ENCODE measurements at places on chromosomes 6 and 20.

GRCh38 chr20:44166477-44166876, 20.5 kb downstream of the JPH2 start:
- no peak for DNase-seq

- DNase-seq, result no peak
These were observed 56.4 kb upstream of the NKX2-4 start for GRCh38 chr20:21453690-21454089.

DNA sequence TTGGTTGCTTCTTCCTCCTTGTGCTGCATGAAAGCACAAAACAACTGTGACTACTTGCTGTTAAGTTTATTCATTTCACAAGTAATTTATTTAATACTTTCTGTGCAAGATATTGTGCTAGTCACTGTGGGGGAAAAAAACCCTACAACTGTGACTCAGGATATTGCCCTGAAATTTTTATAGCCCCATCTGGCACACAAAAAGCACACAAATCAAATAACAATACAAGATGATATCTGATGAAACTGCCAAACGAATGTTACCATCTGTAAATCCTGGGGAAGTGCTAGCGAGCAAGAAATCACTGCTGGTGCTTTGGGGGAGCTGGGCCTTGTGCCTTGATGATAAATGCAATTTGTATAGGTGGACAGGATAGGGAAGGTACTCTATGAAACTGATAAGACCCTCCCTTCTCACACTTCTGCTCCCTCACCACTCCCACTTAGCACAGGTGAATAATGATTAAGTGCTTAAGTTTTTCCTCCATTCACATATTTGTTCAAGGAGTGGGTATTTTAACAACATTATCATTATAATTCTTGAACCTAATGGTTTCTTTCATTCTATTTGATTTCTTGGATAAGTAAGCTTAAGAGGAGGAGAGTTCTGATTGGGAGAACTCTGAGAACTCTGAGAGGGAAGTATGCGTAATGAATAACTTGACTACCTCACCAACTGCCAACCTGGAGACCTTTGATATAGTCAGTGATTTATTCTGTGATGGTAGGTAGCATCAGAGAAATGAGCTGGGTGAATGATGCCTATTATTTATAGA, 115.3 kb downstream of the RTN4IP1 start:
- DNase-seq, result no peak

GRCh38 chr6:7846966-7847818, 63.4 kb downstream of the TXNDC5 start:
- no peak for DNase-seq

DNA sequence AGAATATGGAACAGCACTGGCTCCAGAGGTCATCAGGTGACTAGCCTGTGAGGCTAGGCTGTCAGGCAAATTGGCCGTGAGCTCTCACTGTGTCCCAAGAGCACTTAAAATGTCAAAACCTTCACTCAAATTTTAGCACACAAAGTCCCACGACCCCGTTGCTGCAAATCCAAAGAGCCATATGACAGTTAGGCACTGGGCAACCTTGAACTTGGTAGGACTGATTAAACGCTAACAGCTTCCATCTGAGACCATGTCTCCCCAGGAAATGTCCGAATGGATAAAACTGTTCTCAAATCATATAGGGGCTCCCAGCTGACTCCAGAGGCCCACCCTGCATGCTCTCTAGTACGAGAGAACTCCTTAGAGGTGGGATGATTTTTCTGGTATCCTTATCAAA, 196.6 kb downstream of the PHACTR1 start:
- no peak for DNase-seq

DNA sequence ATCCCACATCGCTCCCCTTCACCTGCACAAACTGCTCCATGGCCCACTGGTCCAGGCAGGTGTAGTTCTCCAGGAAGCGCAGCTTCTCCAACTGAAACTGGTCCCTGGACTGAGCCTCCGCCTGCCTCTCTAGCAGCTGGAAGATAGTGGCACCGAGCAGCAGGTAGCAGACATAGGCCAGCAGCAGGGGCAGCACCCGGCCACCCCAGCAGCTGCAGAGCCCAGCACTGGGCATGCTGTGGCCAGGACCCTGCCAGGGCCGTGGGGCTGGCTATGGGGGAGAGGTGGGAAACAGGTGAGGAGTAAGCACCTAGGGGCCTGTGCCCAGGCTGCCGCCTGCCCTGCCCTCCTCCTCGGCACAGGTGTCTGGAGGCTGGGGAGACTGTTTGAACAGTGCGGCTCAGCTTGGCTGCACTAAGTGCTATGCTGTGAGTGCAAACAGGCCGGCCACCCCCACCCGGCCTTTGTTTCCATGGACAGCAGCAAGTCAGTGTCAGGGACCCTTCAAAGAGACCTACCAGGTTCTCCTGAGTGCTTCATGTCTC, at the start of gene KCNK16:
KCNK16 (minus strand) TSS at position 397 of the 545 bp plus-strand sequence; CDS start at position 235, 162 bp downstream.
- DNase-seq, result no peak

- no peak for DNase-seq
These were observed 135.3 kb downstream of the CDH4 start for GRCh38 chr20:61387204-61387953.

DNA sequence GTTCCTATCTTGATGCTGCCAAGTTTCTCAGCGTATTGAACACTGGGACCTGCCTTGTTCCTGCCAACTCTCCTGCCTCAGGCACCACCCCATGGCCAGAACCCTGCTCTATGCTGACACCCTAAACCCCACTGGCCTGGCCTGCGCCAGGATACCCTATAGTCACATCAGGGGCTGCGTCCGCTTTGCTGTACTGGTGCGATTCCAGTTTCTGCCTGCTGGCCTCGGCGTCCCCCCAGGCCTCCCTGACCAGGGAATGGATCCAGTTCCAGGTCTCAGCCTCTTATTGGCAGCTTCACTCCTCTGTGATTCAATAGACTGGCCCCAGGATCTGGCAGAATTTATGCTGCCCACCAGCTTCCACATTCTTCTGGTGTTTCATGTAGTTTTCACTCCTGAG, 55.0 kb downstream of the GPR6 start:
- DNase-seq, result no peak

GRCh38 chr20:2234598-2235191, 61.1 kb upstream of the TGM3 start:
- DNase-seq, result no peak

GRCh38 chr20:33837096-33837830, 26.1 kb downstream of the CHMP4B start:
- DNase-seq, result no peak

DNA sequence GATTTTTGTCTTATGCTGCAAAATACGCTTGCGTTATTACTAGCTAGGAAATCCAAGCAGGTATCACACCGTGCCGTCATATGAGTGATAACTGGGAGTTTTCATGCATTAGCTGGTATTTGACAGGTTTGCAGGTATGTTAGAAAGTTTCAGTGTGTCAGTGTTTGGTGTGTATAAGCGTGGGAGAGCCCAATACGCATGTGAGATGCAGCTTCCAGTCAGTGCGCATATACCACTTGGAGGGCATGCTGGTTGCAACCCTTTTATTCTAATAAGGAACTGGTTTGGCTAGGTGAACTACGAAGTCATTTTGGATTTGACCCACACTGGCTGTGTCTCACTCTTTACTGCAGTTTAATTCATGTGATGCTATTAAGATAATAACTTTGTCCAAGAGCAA, 35.1 kb downstream of the JARID2 start:
- DNase-seq, result no peak

DNA sequence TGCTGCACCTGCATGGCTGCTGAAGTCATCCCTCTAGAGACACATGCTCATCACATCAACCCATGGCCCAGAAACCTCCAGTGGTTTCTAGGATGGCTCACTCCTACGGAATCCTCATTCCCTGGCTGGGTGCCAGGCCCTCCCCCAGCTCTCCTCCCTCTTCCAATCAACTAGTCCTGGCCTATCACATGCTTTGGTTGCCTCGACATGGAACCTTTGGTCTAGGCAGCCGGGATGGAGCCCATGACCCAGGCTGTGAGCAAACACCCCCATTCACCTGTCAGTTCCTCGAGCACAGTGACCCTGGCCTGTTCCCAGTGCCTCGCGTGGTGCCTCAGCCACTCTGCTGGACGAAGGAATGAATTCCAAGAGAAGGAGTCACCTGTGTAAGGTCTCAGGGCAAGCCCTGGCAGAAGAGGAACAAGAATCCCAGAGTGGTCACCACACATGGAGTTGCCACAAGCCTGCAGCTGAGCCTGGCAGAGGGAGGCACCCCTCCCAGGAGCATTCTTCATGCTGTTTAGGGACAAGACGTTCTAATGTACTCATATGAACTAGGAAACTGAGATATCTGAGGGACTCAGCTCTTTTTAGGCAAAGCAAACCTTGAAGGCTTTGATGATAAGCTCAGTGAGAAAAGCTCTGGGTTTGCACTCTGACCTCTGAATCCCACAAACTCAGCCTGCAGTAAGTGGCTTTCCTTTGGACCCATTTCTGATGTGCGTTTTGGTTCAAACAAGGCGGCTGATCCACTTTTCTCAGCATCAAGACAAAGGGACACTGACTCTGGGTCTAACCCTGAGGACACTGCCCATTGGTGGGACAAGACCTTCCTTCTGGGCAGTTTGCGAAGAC, 40.2 kb downstream of the PPP1R3G start:
- DNase-seq, result no peak

GRCh38 chr6:41476401-41476800, 69.8 kb upstream of the FOXP4 start:
- DNase-seq, result no peak

DNA sequence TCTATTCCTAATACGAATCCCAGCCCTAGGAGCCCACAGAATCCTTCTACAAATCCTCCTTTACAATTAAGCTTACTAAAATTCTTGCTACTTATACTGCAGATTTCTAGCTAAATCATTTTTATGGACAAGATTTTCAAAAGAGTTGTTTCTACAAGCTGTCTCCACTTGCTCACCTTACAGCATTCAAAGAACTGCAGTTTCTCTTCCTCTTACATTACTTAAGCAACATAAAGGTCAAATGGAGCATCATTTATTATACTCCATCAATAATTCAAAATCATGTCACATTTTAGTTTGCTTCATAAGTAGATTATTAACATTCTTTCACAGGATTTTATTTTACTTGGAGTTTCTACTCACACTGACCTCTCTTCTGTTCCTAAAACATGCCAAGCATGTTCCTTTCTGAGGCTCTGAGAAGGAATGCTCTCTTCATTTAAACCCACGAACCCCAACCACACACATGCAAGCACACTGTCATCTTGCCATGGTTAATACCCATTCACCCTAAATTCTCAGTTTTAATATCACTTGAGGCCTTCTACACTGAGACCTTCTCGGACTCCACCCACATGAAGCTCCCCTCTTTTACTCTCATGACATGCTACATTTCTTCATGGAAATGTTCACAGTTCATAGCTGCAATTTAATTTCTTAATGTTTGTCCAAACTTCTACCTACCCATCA, 388.2 kb downstream of the TBC1D32 start:
- DNase-seq, result no peak

DNA sequence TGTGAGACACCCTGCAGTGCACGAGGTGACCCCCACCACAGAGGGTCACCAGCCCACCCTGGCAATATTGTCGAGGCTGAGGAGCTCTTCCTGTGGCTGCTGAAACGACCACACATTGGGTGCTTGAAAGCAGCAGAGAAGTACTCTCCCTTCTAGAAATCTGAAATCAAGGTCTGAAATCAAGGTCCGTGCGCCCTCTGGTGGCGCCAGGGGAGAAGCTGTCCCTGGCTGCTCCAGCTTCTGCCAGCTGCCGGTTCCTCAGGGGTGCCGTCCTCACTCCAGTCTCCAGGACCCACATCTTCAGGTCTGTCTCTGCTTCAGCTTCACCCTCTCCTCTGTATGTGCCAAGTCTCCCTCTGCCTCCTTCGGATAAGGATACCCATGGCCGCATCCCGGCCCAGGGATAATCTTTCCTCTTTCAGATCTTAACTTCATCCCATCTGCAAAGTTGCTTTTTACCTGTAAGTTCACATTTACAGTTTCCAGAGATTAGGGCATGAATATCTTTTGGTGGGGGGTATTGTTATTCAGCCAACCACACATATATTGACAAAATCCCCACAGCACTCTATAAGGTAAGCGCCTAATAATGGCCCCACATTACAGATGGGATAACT, 108.3 kb upstream of the PHACTR3 start:
- peak; percentile 66 for DNase-seq

DNA sequence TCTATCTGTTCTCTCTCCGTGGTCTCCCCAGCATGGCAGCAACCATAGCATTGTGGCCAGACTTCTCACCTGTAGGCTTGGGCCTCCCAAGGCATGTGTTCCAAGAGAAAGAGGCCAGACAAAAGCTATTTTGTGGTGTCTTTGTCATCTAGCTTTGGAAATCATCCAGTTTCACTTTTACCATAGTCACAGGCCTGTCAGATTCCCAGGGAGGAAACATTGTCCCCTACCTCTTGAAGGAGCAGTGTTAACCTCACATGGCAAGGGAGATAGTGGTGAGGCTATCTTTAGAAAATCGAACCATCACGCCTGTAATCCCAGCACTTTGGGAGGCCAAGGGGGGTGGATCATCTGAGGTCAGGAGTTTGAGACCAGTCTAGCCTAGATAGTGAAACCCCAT, 42.3 kb upstream of the RALGAPA2 start:
- DNase-seq, result no peak

DNA sequence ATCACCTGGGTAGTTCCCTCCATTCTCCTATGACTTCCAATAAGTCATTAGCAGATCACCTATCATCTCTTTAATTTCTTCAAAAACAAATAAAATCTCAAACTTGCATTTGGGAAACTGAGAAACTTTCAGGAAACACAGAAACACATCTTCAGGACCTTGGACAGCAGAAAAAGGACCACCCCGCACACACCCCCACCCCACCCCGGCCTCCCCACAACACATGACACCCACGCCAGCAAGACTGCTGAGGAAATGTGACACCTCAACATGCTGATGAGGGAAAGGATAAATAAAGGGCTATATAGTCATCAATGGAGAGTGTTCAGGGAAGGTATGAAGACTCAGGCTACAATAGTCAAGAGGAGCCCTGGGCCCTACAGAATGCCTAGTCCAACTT, 15.6 kb upstream of the TRIM39 start:
- DNase-seq, result no peak

DNA sequence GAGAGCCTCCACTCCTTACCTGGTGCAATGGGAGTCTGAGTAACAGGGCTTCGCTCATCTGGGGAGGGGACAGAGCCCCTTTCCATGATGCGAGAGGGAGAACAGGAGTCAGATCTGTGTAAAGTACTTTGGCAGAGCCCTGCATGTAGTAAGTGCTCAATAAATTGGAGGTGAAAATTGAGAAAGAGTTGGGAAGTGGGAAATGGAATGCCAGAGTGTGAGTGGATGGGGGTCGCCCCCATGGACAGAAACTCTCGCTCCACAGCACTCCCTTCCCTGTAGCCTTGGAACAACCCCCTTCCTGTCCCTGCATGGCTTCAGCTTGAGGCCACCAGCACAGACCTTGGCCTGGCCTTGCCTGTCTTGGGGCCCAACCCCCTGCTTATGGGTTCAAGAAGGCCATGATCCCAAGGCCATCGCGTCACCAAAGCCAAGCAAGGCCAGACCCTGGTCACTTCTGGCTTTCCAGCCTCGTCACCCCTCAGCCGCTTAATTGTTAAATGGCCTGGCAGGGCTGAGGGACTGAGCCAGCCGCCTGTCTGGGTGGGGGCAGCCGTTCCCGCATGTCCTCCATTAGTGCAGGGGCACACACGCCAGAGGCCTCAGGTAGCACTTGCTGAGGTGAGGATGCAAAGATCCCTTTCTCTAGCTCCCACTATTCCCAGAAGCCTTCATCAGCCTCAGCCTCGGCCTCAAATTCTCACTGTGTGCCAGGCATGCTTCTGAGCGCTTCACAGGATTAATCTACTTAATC, 93.7 kb upstream of the PTPN1 start:
- DNase-seq, result no peak

- peak; percentile 55 for DNase-seq
These were observed 154.3 kb downstream of the VEGFA start for GRCh38 chr6:43924222-43924702.

GRCh38 chr6:135481783-135482369, 15.7 kb downstream of the AHI1 start:
- DNase-seq, result no peak

- DNase-seq, result no peak
These were observed 90.5 kb upstream of the LY86 start for GRCh38 chr6:6497976-6498375.
